ENCODE measurements at places on chromosomes 5 and 9.

DNA sequence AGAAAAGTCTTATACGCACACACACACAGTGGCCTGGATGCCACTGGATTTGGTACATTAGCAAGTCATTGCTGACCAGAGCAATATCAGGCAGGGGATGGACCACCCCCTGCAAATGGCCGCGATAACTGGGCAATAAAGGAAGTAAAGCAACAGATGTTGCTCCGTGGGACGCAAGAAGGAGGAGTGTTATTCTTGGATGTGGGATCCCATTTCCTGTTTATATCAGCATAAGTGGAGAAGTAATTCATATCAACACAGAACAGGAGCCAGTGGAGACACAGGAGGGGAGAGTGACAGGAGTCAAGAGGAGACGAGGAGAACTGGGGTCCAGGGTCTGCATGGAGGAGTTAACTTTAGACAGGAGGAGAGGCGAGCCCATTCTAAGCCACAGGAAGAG is 18.4 kb downstream of the RUFY1 start:
- DNase-seq = no peak

GRCh38 chr5:35833224-35833623 is 23.5 kb upstream of the IL7R start:
- DNase-seq = no peak

DNA sequence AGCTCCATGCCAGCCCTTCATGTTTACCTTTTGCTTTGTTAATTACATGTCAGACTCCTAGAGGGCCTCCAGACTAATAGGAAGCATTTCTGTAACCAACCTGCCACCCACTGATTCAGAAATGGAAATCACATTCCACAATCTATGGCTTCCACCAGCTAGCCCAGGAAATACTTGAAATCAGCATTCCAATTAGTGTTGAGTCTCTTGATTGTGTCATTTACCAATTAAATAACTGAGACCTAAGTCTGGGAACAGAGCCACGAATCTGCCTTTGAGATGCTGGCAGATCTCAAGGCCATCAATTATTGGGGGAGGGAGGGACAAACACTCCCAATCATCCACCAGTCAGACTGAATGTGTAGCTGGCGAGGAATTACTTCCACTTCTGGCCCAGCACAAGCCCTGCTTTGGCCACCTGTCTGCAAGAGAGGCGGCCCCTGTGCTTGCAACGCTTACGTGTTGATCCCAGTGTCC is 27.4 kb upstream of the SAP30L start:
- DNase-seq = no peak

DNA sequence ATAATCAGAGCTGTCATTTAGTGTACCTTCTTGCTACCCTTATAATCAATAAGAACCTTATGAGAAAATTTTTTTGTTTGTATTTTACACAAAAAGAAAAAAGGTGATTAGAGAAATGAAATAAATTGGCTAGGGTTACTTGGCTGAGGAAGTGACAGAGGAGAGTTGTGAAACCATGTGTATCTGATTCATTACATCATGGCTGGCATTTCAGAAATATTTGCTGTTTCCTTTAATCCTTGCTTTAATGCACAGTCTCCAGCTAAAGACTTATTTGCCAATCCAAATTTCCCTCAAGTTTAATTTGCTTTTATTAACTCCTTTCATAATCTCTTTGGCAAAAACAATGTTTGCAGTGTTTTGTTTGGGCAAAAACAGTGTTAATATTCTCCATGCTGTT is 543.1 kb downstream of the KIF4B start:
- DNase-seq = no peak

DNA sequence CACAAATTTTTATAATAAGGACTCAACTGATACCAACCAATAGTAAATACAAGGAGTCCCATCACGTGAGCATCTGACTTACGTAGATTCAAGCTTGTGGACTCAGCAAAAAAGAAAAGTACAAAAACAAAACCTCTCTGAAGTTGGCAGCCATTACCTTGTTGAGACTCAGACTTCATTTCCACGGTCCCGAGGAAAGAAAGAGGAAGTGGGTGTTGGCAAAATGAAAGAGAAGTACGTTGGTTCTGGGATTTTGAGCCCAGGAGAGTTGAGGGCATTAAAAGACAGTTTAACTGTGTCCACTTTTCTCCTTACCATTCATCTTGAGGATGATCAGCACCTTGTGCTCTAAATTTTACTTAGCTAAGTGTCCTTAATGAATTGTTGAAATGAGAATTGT is 26.7 kb downstream of the NCBP1 start:
- no peak for DNase-seq

DNA sequence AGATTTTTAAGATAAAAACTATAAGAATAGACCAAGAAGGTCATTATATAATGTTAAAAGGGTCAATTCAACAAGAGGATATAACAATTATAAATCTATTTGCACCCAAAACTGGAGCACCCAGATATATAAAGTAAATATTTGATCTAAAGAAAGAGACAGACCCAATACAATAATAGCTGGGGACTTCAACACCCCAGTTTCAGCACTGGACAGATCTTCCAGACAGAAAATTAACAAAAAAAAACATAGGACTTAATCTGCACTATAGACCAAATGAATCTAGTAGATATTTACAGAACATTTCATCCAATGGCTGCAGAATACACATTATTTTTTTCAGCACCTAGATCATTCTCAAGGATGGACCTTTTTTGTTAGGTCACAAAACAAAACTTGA is 331.9 kb downstream of the SPOCK1 start:
- DNase-seq = no peak

GRCh38 chr5:1657161-1657741 is 133.5 kb upstream of the LPCAT1 start:
- no peak for DNase-seq

- no peak for DNase-seq
Measured at GRCh38 chr9:5708414-5708813, 79.5 kb downstream of the RIC1 start.

DNA sequence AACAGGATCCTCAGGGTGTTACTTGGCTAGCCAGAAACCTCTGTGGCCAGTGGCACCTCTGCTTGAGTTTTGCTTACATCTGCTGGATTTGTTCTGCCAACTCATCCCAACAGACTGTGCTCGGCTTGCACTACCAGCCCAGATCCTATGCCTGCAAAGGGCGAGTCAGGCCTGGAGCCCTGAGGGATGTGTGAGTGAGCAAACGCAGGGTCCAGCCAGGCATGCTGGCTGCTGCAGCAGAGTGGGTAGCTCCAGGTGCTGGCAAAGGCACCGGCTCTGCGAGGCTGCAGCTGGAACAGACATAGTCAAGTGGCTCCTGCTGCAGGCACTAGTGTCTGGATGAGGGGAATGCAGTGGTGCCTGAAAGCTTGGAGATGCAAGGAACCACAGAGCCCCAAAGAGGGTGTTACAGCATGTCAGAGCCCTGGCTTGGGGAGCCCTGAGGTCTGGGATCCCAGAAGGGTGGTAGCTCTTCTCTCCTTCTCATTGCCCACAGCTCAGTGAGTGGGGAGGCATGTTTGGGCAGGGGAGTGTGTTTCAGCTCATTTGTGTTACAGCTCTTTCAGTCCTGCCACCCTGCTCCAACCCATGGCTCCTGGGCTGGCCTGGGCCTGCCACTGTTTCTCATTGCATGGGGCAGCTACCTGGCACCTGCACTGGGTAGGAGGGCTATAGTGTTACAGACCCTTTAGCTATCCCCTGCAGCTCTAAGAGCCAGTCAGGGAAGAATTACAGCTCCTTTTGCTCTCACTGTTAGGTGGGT is 332.6 kb downstream of the TAF11L14 start:
- no peak for DNase-seq

DNA sequence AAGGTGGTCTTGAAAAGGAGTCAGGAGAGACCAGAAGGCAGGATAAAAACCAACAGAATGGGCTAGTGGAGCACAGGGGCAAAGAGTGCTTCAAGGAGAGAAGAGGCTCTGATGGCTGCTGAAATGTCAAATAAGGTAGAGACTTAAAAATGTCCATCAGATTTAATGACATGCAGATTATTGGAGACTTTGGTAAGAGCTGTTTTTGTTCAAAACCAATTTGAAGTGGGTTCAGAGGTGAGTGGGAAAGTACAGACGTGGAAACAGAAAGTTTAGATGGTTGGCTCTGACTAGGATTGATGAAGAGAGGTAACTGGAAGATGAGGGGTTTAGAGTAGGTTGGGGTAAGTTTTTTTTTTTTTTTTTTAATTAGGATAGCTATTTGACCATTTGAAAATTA is 14.1 kb downstream of the SLC25A46 start:
- DNase-seq = no peak

- no peak for DNase-seq
Measured at GRCh38 chr9:20043461-20043860, 254.6 kb upstream of the SLC24A2 start.

Measured in T-cell (primary cell).